Activated CD4-positive, CD25-positive, alpha-beta regulatory T cell treated with anti-CD3 and anti-CD28 coated beads, Interleukin-2, amount 50 U/mL, for 72 hours (primary cell): ENCODE measurements at places on chromosomes 3 and 15.

GRCh38 chr15:63067976-63068743 lies 25.6 kb downstream of the TPM1 start:
- DNase-seq = no peak

DNA sequence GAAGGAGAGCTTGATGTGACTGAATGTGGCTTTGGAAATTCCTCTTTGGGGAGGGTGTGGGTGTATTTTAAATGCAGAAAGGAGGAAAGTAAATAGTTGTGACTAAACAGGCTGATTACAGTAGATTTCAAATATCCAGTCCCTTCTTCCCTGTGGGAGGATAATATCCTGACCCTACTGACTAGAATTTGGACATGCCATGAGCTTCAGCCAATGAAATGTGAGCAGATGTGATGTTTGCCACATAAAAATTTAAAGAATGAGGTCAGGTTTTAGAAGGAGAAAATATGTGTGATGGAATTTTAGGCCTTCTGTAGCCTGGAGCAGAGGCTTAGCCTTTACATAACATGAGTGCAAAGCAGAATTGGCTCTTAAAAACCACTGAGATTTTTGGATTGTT lies 1218.9 kb downstream of the ROBO2 start:
- no peak for DNase-seq

GRCh38 chr3:175716446-175716845 lies 857.3 kb downstream of the NAALADL2 start:
- no peak for DNase-seq

DNA sequence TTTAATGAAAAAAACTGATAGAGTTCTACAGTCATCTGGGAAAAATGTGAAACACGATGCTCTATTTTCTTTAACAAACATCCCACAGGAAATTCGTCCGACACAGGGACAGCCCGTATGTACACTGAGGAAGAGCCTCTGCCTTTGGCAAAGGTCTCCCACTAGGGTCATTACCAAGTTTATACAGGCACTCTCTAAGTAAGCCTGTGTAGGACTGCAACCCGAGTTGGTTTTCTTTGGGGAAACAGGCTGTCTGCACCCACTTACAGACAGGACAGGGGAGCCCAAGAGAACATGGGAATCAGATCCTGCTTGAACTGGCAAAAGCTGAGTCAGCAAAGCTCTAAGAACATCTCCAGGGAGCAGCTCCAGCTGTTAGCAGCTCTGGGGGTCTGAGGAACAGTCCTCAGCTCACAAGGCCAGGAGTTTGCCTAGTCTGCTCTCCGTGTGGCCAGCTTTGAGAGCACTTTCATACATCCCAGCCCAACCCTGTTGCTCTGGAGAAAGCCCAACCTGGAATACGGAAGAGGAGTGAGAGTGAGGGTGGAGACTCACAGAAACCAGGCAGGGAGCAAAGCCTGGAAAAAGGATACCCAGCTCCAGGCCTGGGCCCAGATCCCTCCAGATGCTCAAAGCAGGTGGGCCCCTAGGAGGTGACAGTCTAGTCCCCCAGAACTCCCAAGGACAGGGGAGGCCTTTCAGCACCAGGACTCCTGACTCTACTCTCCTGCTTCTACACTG lies 1.9 kb downstream of the TBC1D2B start:
- DNase-seq = no peak

DNA sequence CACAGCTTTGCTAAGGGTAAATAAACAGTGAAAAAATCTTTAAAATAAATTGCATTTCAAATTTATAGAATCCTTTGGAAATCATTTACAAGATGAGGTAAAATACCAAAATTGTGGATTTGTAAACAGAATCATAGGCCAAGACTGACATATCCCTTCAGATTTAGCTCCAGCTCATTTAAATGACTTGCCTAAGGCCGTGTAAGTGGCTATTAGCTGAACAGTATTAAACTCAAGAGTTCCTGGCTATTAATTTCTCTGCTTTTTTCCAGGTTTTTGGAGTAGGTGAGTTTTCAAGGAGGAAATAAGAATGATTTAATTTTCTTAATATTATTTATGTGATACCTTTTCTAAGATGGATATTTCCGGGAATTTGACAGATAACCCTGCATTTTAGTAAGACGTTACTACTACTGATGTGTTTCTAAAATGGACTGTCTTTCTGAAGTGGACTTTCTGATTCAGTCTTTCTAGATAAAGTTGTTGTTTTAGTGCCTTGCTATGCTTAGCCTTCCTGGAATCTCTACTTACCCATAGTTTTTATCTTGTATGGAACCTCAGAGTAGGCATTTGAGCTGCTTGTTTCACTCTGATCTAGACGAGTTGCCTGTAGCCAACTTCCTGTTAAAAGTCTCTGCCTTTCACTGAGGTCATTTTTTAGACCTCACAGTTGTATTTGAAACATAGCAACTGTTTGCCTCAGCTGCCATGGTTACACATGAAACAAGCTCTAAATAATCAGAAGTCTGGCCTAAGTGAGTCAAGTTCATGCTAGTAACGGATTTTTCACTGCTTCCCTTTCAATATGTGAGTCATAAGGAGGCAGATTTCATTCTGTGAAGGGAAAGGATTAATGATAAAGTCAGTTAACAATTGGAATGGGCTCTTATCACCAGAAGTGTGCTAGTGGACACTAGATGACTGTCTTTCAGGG lies 127.0 kb downstream of the KLHL25 start:
- DNase-seq = no peak

DNA sequence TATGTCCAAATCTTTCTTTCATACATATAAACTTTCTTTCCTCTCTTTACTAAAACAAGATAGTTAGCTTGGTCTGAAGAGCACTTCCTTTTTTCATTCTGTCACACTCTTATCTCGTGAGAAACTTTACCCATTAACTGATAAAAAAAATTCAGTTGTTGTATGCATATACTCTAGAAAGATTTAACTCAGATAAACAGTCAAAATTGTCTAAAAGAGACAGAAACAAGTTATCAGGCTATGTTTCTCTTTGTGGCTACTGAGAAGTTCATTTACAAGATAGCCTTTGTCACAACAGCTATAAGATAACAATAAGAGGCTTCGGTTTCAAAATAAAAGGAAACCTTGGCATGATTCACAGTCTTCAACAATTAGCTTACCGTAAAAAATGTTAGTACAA lies 235.7 kb upstream of the ATP10A start:
- no peak for DNase-seq

GRCh38 chr3:40801284-40801741 lies 276.6 kb downstream of the ZNF621 start:
- DNase-seq = no peak

DNA sequence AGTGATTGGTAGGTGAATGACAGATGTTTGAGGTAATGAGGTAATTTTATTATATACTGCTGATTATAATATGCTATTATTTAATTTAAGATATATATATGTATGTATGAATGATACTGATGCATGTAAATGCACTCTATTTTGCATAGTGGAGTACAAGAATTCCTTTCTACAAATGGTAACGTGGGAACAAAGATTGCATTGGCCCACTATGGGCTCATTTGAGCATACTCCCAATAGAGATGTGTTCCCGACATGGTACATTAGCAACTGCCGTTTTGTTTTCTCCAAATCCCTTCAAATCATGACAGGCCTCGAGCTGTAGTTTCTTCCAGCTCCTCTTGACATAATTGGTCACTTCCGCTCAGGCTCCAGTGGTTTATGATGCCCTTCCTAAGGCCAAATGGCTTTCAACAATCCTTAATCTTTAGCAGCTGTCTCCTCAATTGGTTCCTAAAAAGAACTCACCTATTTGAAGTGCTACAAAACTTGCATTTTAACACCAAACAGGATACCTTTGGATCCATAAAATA lies 266.1 kb downstream of the ADAMTSL3 start:
- DNase-seq = no peak

GRCh38 chr3:38610436-38610835 lies 39.1 kb downstream of the SCN5A start:
- no peak for DNase-seq

GRCh38 chr3:196471551-196471950 lies 32.0 kb downstream of the RNF168 start:
- no peak for DNase-seq

DNA sequence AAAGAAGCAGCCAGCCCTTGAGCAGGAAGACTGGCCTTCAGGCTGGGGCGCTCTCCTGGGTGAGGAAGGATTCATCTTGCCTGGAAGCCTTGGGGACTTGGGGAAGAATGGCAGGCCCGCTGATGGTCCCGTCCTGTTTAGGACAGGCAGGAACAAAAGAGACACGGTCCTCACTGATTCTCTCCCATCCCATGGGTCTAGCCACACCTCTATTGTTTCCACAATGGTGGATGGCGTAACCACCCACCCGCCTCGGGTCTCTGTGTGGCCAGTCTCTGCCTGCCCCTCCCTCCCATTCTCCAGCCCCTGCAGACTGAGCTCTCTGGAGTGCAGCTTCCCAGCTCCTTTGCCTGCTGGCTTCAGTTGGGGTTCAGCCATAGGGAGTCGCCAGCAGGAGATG lies 284.3 kb downstream of the UACA start:
- DNase-seq = no peak

DNA sequence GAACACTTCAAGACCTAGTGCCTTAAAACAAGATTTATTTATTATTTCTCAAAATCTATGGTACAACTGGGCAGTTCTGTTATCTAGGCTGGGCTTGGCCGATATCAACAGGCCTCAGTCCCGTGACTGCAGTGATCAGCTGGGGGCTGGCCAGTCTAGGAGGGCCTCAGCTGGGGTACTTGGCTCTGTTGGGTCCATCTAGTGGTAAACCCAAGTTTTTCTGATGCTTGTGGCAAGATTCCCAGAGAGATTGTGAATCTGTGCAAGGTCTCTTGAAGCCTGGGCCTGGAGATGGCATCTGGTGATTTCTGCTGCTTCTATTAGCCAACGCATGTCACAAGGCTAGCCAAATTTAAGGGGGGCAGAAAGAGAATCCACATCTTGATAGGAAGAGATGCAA lies 482.4 kb upstream of the SGO1 start:
- DNase-seq = no peak

- no peak for DNase-seq
Measured at GRCh38 chr3:188135271-188135670, 18.7 kb upstream of the LPP start.

DNA sequence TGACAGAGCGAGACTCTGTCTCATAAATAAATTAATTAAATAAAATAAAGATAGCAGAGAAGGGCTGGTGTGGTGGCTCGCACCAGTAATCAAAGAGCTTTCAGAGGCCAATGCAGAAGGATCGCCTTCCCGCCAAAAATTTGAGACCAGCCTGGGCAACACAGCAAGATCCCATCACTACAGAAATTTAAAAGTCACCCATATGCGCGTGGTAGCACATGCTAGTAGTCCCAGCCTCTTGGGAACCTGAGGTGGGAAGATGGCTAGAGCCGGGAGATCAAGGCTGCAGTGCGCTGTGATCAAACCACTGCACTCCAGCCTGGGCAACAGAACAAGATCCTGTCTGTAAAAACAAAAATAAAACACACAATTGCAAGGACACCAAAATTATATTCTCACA lies 9.6 kb downstream of the SMARCC1 start:
- no peak for DNase-seq

GRCh38 chr3:148265841-148266240 lies 431.9 kb upstream of the AGTR1 start:
- no peak for DNase-seq

GRCh38 chr15:35751413-35752133 lies 205.6 kb upstream of the DPH6 start:
- DNase-seq = peak; percentile 31

- DNase-seq = no peak
Measured at GRCh38 chr3:14199641-14200040, 21.0 kb downstream of the LSM3 start.

DNA sequence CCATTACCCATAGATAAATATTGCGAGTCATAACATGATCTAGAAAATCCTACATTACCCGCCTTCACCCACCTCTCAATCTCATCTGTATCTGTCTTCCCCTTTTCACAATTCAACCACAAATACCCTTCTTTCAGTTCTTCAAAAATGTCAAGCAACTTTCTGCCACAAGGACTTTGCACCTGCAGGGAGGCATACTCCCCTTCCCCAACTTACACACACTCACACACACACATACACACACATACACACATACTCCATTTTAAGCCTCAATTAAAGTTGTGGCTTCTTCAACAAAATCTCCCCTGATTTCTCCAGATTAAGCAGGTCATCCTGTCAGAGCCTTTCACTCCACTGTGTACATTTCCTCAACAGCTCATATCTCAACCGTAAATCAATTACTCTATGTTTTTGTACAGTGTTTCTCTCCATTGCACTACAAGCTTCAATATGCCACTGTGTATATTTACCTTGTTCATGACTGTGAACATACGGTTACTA lies 33.1 kb upstream of the CCDC50 start:
- DNase-seq = no peak

GRCh38 chr3:435161-435560 lies 238.6 kb downstream of the CHL1 start:
- no peak for DNase-seq

GRCh38 chr3:70963431-70964275 lies 619.9 kb downstream of the FOXP1 start:
- DNase-seq = no peak

DNA sequence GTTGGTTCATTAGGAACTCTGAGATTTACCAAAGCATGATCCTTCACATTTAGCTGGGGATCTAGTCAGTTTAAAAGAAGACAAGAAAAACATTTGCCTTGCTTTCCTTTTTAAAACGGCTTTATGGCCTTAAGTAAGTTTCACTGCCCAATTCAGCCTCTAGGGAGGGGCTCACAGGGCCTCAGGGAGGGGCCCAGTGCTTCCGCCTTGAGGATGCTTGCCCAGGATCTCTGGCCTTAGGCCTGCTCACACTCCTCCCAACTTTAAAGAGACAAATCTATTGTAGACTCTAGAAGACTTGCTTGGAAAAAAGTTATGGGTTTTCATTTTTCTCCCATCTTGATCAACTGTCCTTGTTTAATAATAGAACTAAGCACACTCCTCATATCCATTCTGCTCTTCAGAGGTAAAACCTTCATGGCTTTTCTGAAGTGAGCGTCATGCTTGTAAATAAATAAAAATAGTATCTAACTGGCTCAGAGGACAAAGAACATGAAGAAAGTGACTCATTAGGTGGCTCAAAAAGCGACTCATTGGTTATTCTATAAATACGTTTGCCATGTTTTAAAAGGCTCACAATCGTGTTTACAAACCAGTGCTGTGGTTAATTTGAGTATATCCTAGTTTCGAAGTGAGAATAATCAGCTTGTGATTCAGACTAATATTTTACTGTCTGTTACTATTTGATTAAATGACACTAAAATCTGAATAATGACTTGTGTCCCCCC lies 13.7 kb downstream of the PDHB start:
- no peak for DNase-seq

DNA sequence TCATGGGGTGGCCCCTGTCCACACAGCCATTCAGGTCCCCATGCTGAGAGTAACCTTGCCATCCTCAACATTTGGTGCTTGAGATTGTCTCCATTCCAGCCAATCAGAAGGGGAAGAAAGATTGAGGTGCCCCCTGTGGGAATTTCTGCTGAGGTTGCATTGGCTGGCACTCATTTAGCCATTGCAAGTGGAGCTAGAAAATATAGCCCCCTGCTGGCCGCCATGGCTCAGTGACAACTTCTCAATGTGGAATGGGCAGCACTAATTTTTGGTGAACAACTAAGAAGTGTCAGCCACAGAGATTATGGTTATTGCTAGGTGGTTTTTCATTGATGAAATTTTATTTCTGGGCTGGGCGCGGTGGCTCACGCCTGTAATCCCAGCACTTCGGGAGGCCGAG lies 22.0 kb downstream of the COL6A6 start:
- DNase-seq = no peak

GRCh38 chr15:54250326-54250725 lies 272.1 kb downstream of the UNC13C start:
- DNase-seq = no peak
